ENCODE measurements at places on chromosomes 4 and X.

- DNase-seq, result no peak
Measured at GRCh38 chrX:123581586-123581985, 151.3 kb downstream of the THOC2 start.

DNA sequence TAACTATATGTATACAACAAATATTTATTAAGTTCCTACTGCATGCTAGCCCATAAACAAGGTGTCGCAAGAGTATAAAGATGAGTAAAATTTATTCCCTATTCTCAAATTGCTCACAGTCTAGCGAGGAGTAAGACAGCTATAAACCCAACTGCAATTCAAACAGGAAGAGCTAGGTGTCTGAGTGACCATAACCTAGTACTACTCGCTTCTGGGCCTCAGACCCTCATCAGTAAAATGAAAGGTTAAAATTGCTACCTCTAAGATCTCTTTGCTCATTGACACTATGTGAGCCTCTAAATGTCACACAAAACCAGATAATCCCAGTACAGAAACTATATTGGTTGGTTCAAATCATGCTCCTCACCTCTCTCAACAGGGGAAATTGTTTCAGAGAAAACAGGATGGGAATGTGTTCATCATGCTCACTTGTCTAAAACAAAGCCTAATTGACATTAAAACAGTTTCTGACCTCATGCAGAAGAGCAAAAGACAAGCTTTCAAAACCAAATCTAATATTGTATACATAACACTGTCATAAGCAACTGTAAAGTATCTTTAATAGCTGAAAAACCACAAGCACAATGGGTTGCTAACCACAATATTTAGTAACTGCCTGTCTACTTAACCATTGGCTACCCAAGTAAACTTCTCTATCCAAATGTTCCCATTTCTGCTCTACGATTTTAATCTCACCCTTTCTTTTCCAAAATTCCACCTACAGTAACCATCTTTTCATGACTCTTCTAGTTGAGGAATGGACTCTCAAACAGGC lies 264.6 kb upstream of the FMR1 start:
- no peak for DNase-seq

- peak; percentile 44 for DNase-seq
Measured at GRCh38 chr4:85477534-85477933, 2.6 kb downstream of the ARHGAP24 start.

DNA sequence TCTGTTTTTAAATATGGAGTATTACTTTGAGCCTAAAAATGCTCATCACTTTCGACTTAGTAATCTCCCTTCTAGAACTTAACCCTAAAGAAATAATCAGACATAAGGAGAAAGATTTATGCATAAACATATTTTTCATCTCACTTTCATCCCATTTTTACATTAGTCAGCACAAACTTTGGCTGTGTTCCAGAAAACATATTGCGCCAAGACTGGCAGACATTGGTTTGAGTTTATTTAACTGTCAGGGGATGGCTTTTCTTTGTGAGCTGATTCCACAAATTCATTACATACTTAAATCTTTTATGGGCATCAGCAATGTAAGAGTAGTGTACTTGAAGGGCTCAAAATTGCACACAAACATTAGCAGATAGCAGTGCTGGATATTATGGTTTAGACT lies 23.7 kb downstream of the MAOA start:
- DNase-seq, result peak; percentile 53

DNA sequence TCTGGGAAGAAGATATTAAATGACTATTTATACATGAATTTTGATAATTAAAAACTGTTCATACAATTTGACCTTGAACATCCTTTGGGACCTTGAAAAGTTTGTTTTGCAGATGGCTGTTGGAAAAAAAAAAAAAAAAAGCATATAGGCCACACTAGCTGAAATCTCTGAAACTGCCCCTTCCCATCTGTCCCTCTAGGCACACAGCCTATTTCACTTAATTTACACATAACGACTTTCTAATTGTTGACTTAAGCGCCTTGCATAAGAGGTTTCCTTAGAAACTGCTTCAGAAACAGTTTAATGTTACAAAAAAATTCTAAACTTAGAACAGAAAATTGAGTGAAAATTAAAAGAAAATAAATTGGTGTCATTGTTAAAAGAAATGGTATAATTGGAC lies 131.0 kb downstream of the COX18 start:
- no peak for DNase-seq

GRCh38 chrX:48883729-48884128 lies 13.8 kb downstream of the TIMM17B start:
- DNase-seq, result no peak

GRCh38 chr4:72954811-72955210 lies 114.7 kb downstream of the COX18 start:
- DNase-seq, result no peak
